ENCODE measurements at places on chromosomes 5 and 9. TPM values are rescaled to one million over a fixed set of nuclear protein-coding genes. Genes with fewer than 3 reads are reported as not detected.

Gene SPATA31A3
- not detected for total RNA-seq

Gene PCDHB15
- total RNA-seq = 7.3 TPM

Gene KIF12
- total RNA-seq = 0.22 TPM

Gene FAM221B
- not detected for total RNA-seq

Gene NTRK2
- 75.0 TPM for total RNA-seq

Gene UBE2QL1
- total RNA-seq = 0.94 TPM

Gene FCN2
- not detected for total RNA-seq

Gene CARD6
- total RNA-seq = 10.9 TPM

Gene LMNB1
- 9.2 TPM for total RNA-seq

Gene GARNL3
- 33.7 TPM for total RNA-seq

Gene TAF1L
- not detected for total RNA-seq

Gene TGFBI
- total RNA-seq = 232 TPM
